ENCODE measurements at places on chromosomes 2 and 18.
A peak's percentile ranks its signal among the peaks of the same experiment; 100 is the strongest.

- DNase-seq, result no peak
Observed at GRCh38 chr18:28594034-28594433, 417.1 kb upstream of the CDH2 start.

GRCh38 chr2:37781028-37781427, 109.6 kb upstream of the CDC42EP3 start:
- no peak for DNase-seq

DNA sequence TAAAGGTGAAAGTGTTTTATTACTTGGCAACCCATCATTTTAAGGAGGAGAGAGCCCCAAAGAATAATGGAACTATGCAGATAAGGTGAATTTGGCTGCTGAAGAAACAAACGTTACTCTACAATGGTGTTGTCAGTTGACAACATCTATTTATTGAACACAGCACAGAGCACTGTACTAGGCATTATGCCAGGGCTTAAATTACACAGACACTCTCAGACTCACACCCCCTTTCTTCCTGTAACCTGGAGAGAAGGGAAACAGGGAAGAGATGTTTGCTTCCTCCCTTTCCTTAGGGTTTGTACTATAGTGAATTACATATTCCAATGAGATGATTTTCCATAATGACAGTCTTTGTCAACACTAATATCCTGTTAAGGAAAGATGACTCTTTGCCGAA, 94.0 kb upstream of the ATP5MC3 start:
- DNase-seq, result no peak

GRCh38 chr18:48948112-48949049, 2.4 kb downstream of the SMAD7 start:
- peak; percentile 70 for DNase-seq

GRCh38 chr2:112055730-112056625, 909 bp downstream of the TMEM87B start:
- peak; percentile 45 for DNase-seq

DNA sequence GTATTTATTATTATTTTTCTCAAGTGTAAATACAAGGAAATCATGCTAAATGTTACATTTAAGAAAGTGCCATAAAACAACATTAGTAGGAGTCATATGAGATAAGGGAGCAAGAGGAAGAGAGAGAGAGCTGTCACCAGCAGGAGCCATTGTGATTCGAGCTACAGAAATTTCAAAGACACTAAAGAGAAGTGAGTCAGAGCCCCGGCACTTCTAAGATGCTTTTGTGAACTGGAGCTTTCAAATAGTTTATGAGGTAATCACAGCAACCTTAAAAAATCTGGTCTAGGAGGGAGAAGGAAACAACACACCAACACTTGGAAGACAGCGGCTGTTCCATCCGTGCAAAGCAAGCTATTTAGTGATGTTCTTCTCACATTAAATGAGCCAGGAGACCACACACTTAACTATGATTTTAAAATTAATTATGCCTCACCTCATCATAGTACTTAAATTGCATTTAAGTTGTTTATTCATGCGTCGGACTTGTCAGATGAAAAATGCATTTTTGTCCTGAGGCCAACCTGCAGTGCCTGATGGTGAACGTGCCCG, 382.7 kb upstream of the SALL3 start:
- no peak for DNase-seq

DNA sequence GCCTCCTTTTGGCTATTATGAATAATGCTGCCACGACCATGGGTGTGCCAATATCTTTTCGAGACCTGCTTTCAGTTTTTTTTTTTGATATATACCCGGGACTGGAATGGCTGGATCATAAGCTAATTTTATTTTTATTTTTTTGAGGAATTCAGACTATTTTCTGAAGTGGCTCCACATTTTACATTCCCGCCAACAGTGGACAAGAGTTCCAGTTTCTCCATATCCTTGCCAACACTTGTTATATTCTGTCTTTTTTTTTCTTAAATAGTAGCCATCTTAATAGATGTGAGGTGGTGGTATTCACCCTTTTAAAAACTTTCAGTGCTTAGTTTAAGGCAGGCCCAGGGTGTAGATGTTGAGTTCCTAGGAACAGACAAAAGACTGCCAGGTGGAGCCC, 11.8 kb downstream of the LPIN1 start:
- DNase-seq, result no peak

DNA sequence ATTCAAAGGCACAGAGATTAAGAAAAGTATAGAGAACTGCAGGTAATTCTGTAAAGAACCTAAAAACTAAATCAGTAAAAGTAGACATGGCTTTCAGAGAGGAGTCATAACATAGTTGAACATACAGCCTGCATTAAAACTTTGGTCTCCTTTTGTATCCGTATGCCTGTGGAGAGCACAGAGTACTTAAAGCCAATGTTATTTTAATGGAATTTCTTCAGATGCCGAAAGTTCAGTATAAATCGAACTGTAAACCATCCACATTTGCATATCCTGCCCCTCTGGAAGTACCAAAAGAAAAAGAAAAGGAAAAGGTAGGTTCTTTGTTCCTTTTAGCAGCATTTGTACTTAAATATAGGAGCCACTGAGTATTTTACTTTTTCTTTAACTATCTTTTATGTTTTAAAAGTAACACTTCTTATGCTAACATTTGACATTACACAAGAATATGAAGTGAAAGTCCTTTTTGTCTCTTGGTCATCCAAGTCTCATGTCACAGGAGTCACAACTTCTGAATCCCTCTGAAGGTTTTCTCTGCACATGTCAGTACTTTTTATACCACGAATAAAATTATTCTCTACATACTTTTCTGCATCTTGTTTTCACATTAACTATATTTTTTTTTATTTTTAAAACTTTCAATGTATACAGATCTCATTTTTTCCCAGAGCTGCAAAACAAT, 34.9 kb upstream of the ARMC9 start:
- DNase-seq, result no peak

Data from CD4-positive, alpha-beta T cell treated with Interleukin-17A for 4 hours (primary cell).